ENCODE measurements at places on chromosomes 16 and 17.
A peak's percentile ranks its signal among the peaks of the same experiment; 100 is the strongest.

- DNase-seq, result peak; percentile 72
Measured at GRCh38 chr16:1180549-1181403, 27.9 kb downstream of the CACNA1H start.

DNA sequence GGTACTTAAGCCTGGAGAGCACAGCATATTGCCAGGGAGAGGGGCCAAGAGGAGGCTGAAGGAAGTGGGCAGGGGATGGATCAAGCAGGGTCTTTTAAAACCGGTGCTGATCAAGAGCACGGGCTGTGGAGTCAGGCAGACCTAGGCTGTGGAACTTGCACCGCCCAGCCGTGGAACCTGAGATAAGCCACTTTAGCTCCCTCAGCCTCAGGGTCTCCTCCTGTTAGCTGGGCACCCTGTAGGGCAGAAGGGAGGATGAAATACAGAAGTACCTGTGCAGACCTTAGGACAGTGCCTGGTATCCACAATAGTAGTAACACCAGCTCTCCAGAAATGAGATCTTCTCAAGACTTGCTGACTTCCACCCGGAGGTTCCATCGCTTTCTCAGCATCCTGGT lies 9.3 kb downstream of the ODAD4 start:
- DNase-seq, result no peak

- no peak for DNase-seq
Measured at GRCh38 chr17:10777890-10778289, 26.0 kb downstream of the TMEM238L start.

- no peak for DNase-seq
Measured at GRCh38 chr17:69763503-69763902, 311.5 kb upstream of the KCNJ16 start.

DNA sequence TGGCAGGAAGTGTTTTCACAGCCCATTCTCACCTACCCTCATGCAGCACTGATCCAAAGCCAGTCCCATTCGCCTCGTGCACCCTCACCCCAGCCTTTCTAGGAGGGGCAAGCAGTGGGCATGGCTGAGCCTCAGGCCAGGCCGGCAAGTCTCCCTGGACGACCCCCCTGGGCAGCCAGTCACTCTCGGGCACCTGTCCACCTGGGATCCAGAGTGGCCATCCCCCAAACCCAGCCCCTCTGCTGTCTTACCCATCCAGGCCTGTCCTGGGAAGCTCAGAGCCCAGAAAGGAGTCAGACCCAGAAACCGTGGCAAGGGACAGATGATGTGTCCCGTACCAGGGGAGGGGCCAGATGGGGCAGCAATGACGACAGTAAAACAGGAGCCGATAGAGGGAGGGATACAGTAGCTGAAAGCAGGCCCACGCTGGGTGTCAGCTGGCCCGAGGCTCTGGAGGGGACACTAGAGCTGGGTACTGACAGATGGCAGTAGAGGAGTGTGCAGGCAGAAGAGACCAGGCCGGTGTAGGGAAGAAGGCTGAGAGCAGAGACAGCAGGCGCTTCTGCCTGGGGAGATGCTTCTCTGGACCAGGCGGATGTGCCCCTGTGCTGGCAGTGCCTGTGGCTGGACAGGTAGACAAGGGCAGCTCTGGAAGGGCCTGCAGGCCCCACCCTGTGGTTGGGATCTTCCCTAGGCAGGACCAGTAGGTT lies 5.8 kb downstream of the CMTM3 start:
- DNase-seq, result no peak

- no peak for DNase-seq
Measured at GRCh38 chr17:14791221-14791620, 473.9 kb downstream of the PMP22 start.

DNA sequence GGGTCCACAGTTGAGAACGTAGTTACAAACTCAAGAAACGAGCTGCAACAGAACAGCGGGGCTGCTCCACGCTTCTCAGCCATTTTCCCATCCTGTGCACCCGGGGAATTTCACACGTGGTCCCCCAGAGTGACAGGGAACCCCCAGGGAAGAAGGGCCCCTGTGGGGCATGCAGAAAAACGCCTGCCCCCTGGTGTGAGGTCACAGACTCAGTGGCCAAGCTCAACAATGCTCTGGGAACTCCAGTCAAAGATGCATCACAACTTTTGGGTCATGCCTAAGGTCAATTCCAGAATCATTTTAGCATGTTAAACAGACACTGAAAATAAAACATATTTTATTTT lies 115.4 kb downstream of the ZNF778 start:
- DNase-seq, result no peak

- no peak for DNase-seq
Measured at GRCh38 chr16:6019490-6019991, 921.9 kb upstream of the EEF2KMT start.

DNA sequence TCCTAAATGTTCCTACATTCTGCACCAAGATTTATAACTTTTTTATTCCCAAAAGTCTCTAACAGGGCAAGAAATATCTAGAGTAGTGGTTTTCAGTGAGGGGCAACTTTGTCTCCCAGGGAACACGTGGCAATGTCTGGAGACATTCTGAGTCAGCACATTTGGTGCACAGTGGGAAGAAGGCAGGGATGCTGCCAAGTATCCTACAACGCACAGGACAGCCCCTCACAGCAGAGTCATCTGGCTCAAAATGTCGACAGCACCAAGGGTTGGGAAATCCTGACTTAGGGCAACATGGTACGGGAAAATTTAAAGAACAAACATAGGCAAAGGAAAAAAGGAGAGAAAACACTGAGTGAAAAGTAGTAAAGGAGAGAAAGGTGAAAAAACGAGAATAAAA lies 61.8 kb downstream of the SMG6 start:
- no peak for DNase-seq

- no peak for DNase-seq
Measured at GRCh38 chr16:11681556-11681955, 13.3 kb downstream of the SNN start.

DNA sequence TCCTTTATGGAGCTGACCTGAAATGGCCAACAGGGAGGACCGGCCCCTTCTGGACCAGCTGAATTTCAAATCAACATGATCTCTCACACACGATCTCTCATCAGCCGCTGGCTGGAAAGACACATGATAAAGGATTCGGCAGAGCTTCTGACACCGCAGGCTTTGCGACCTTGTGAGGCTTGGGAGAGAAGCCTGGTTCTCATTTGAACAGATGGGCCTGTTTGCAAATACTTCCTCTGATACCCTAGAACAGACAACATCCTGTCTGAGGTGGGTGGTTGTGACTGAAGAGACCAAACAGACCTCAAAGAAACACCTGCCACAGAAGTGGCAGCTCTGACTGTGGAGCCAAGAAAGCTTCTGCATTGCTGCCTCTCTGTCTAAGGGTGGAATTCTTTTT lies 77.9 kb upstream of the SDK2 start:
- DNase-seq, result no peak

DNA sequence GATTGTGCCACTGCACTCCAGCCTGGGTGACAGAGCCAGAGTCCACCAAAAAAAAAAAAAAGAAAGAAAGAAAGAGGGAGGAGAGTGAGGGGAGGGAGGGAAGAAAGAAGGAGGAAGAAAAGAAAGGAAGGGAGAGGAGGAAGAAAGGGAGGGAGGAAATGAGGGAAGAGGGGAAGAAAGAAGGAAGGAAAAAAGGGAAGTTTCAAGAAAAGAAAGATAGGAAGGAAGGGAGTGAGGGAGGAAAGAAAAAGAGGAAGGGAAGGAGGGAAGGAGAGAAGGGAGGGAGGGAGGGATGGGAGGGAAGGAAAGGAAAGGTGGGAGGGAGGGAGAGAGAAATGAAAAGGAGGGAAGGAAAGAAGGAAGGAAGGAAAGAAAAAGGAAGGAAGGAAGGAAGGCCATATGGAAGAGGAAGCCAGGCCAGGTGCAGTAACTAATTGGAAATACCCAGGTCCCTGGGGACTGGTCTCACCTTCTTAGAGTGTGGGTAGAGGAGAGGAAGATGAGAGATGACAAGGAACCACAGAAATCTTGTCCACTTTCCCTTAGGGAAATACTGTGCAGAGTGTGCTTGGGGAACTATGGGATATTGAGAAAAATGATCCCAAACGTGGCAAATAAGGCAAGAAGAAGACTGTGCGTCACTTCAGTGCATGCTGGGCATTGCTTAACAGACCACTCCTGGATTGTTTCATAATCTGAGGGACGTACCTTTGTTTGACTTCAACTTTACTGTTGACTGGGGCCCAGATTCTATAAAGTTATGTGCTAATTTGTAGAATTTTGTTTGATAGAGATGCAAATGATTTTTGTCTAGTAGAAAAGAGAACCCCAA lies 15.1 kb upstream of the CSNK2A2 start:
- DNase-seq, result no peak

GRCh38 chr16:84115919-84116719 lies 623 bp downstream of the MBTPS1 start:
- no peak for DNase-seq

GRCh38 chr17:33523577-33523981 lies 230.5 kb upstream of the ASIC2 start:
- DNase-seq, result no peak

DNA sequence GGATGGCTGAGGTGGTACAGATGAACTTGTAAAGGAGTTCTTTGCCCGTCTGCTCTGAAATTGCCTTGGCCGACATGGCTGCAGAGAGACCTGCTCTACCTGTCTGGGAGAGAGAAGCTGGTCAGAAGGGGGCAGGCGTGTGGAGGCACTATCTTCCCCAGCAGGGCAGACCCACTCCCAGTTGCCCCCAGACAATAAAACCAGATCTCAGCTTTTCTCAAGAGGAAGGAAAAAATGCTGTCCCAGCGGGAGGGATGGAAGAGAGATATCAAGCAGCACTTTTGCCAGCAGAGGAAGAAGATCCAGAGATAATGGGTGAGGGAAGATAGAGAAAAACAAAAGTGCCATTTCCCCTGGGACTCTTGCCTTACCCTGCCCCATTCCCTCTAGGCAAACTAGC lies 5.0 kb downstream of the ACLY start:
- no peak for DNase-seq

DNA sequence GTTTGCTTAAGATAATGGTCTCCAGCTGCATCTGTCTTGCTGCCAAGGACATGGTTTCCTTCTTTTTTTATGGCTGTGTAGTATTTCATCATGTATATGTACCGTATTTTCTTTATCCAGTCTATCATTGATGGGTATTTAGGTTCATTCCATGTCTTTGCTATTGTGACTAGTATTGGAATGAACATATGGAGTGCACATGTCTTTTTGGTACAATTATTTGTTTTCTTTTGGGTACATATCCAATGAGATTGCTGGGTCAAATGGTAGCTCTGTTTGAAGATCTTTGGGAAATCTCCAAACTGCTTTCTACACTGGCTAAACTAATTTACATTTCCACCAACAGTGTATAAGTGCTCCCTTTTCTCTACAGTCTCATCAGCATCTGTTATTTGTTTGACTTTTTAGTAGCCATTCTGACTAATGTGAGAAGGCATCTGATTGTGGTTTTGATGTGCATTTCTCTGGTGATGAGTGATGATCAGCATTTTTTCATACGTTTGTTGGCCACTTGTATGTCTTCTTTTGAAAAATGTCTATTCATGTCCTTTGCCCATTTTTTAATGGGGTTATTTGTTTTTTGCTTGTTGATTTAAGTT lies 66.2 kb downstream of the TNFRSF13B start:
- no peak for DNase-seq

DNA sequence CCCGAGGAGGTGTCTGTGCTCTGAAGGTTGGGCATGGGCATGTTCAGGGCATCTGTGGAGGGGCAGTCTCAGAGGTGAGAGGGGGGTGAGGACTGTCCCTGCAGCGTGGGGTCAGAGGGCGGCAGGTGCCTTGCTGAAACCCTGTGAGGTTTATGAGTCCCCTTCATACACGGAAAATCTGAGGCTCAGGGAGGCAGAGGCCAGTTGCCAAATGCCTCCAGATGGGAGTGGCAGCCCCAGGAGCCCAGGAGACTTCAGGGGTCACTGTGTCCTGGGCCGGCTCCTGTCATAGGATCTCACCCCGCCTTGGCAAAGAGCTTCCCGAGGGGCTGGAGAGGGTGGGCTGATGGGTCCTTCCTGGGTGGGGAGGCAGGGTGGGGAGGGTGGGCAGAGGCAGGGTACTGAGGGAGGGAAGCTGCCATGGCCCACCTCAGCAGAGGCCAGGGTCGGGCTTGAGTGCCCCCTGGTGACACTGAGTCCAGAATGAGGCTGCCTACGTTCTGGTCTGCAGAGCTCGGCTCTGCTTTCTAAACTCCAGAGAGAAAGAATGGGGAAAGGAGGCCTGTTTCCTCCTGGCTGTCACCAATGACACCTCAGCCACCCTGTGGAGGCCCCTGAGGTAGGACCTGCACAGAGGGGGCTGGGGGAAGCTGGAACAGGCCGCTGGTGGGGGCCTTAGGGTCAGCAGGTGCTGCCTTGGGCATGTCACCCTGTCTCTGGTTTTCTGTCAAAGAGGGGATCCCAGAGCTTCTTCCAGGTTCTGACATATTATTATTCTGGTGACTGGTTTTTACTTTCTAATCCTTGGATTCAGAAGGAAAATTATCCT lies 1.1 kb downstream of the LGALS9 start:
- DNase-seq, result no peak

GRCh38 chr16:49312389-49312985 lies 30.8 kb upstream of the CBLN1 start:
- DNase-seq, result no peak

DNA sequence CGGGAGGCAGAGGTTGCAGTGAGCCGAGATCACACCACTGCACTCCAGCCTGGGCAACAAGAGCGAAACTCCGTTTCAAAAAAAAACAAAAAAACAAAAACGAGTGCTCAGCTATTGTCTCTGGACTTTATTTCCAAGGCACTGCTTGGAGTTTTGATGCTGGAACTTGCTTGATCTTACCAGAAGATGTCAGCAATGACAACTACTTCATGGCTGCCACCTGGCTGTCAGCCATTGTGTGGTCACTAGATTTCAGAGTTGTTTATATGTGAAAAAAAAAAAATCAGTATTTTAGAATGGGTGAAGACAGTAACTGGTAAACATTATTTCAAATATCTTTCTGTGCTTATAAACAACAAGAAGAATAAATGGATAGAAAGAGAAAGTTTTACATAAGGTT lies 26.3 kb upstream of the OR4D1 start:
- DNase-seq, result no peak

DNA sequence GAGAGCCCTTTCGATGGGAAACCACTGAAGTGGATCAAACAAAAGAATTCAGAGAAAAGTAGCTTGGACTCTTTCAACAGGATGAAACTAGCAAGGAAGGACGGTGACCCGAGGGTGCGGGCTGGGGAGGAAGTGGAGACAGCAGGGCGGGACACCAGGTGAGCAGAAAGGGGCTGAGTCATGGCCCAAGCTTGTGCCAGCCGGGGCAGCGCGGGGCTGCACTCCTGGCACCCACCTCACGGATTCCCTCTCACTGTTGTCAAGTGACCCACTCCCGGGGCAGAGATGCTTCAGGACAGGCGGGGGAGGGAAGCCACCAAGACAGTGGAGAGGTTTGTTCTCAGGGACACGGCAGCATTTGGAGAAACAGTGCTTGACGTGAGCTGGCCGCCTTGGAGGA lies 10.7 kb upstream of the RNF222 start:
- no peak for DNase-seq

GRCh38 chr16:15769239-15769638 lies 87.6 kb downstream of the MYH11 start:
- DNase-seq, result no peak

GRCh38 chr16:58832386-58832895 lies 98.3 kb upstream of the GOT2 start:
- no peak for DNase-seq

GRCh38 chr17:30570191-30570590 lies 93.0 kb downstream of the GOSR1 start:
- DNase-seq, result no peak
